Thymus (tissue), 14 donors: ENCODE measurements at places on chromosomes 1 and 21. TPM values are rescaled to one million over a fixed set of nuclear protein-coding genes. Genes with fewer than 3 reads are reported as not detected.

GRCh38 chr1:172398970-172399755 is 21.3 kb upstream of the C1orf105 start:
- no peak for DNase-seq

DNA sequence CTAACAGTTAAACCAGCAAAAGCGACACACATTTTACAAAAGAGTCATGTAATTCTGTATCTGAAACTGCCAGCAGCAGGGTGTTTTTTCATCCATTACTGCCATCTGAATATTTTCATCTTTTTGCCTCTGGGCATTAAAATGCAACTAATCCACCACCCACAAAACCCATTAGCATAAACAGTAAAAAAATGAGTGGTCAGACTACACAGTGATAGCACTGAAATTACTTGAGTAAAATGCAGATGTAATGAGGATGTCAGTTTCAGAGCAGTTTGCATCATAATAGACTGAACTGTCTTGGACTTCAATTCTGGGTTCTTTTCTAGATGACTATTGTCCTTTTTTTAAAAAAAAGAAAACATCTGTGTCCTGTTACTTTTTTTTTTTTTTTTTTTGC is 132.3 kb downstream of the GABPA start:
- no peak for DNase-seq

- no peak for DNase-seq
Observed at GRCh38 chr1:95168761-95169351, 51.7 kb downstream of the TLCD4 start.

DNA sequence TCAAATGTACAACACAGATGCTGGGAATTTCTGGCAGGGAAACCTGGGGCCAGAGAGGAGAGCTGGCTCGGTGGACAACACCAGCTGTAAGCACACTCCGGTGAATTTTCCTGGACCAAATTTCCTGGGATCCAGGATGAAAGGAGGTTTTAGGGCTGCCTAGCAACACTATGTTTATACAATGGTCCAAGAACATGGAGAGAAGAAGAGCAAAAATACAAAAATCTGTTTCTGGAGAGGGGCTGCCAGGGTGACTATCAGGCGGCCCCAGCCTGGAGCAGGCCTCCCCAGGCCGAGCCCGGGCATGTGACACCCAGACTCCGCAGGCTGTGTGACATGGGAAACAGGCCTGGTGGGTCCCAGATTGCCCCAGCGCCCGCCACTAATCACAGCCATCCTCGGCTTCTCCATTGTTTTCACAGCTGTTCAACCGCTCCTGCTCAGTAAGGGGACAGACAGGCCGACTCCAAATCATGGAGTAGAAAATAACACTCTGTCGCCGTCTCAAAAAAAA is 336.0 kb upstream of the NFIA start:
- DNase-seq, result no peak

- no peak for DNase-seq
Observed at GRCh38 chr1:87899746-87900145, 571.1 kb downstream of the LMO4 start.

- DNase-seq, result no peak
Observed at GRCh38 chr1:50129201-50129600, 20.5 kb downstream of the ELAVL4 start.

DNA sequence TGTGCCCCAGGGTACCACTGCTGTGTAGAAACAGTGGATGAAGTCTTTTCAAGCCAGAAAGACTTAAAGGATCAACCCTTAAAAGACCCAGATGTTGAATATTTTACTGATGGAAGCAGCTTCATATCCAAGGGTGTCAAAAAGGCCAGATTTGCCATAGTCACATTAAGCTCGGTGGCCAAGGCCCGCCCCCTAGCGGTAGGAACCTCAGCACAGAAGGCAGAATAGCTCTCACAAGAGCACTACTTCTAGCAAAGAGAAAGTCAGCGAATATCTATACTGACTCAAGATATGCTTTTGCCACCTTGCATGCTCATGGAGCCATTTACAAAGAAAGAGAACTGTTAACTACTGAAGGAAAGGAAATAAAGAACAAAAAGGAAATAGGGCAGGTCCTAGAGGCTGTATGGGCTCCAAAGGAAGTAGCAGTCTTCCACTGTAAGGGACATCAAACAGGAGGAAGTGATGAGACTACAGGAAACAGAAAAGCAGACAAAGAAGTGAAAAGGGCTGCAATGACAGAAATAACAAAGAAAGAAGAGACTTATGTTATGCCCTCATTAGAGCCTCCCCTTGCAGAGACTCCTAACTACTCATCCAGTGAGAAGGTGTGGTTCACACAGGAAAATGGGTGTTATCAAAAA is 90.5 kb downstream of the LIPI start:
- DNase-seq, result no peak

GRCh38 chr21:32735524-32735923 is 7.7 kb upstream of the SYNJ1 start:
- no peak for DNase-seq

- DNase-seq, result no peak
Observed at GRCh38 chr1:90336552-90337324, 341.8 kb downstream of the ZNF326 start.

- DNase-seq, result no peak
Observed at GRCh38 chr1:243974451-243975292, 76.4 kb upstream of the ZBTB18 start.

MAB21L3 gene
- 0.14 TPM for total RNA-seq

DNA sequence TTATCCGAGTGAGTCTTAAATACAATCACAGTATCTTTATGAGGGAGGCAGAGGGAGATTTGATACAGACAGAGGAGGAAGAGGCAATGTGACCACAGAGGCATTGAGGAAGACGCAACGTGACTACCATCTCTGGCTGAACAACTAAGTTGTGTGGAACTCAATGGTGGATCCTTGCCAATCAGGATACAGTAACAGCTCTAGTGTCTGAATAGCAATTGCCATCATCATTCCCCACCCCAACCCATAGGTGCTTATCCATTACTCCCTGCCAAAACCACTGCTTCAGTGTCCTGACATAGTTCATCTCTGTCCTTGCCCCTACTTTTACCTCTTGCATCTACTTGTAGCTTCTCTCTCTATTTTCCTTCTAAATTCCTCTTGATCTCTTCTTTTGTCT is 20.5 kb upstream of the RHBDL2 start:
- DNase-seq, result no peak

GRCh38 chr1:64421377-64421776 is 48.6 kb upstream of the CACHD1 start:
- no peak for DNase-seq

GRCh38 chr1:232951180-232951579 is 769 bp downstream of the NTPCR start:
- DNase-seq, result no peak

DNA sequence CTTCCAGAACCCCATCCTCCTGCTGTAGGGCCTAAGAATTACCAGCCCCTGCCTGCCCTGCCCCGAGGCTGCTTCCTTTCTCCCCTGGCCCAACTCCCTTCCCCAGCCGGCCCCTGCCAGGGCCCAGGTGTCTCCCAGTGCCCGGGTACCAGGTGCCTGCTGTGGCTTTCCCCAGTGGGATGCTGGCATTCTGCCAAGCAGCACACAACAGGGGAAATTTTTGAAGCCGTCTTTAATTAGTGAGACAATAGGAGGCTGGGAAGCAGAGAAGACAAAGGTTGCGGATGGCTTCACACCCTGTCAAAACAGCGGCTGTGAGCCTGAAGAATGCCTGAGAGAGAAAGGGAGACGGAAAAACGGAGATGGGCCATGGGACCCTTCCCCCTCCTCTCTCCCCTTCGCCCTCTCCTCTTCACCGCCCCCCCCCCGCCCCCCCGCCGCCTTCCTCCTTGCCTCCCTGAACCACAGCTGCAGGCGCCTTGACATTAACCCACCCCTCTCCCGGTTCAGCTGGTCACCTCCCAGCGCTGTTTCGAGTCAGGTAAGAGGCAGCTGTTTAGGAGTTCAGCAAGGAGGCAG is 33.6 kb downstream of the LRRN2 start:
- DNase-seq, result no peak

GRCh38 chr1:91564888-91565701 is 64.4 kb downstream of the CDC7 start:
- no peak for DNase-seq

GRCh38 chr1:201775380-201775779 is 53.6 kb upstream of the IPO9 start:
- DNase-seq, result no peak

DNA sequence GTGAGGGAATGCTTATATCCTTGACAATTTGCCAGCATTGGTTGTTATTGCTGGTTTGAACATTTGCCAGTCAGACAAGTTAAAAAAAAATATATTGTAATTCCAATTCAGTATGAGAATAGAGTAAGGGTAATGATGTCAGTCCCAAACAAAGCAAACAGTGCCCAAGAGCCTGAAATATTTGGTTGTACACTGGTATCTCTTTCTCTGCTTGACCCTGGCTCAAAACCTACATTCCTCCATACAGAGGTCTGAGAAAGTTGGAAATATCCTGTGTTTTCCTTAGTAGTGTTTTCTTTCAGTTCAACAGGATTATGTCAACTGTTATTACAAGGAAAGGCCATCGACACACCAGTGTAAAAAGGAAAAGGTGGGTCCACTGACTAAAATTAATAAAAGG is 145.6 kb downstream of the MRPL39 start:
- no peak for DNase-seq

DNAJB4 gene
- 17.8 TPM for total RNA-seq

FNBP1L gene
- total RNA-seq, result 8.9 TPM

FCGR3A gene
- total RNA-seq, result 9.0 TPM

DNA sequence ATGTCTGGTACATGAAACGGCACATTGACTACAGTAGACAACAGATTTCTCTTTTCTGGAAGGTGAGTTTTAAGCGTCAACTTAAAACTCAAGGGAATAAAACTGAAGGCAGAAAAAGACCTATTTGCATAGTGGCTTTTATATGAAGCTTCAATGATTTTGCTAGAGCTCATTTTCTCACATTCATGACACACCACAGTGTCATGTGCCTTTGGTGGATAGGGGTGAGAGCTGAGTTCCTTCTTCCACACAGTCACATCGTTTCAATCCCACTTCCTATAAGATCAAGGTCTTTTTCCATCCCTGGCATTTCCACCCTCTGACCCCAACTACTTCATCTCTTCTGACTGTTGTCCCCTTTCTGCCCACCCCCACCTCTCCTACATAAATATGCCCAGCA is 31.0 kb downstream of the IL12RB2 start:
- no peak for DNase-seq

- DNase-seq, result no peak
Observed at GRCh38 chr1:100706856-100707255, 12.7 kb upstream of the VCAM1 start.

- DNase-seq, result no peak
Observed at GRCh38 chr1:14064649-14065442, 364.9 kb downstream of the PRDM2 start.

GPR52 gene
- total RNA-seq, result 0.52 TPM

CD2 gene
- 171 TPM for total RNA-seq

DNA sequence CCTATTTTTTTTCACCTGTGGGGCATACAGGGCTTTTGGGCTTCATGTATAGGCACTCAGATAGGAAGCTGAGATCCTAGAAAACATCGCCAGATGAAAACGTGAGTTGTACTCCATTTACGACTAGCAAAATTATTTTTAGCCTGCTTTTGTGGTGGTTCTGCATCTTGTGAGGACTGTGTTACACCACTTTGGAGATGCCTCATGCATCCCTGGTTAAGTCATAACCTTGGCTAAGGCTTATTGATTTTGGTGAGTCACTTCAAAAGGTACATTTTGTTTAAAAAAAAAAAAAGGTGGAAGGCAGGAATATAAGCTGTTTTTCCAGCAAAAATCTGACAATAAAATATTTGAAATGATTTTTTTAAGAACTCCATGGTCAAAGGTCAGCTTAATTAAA is 101.8 kb upstream of the OLFM3 start:
- DNase-seq, result no peak

- DNase-seq, result no peak
Observed at GRCh38 chr1:246208105-246208504, 299.0 kb downstream of the SMYD3 start.

DNA sequence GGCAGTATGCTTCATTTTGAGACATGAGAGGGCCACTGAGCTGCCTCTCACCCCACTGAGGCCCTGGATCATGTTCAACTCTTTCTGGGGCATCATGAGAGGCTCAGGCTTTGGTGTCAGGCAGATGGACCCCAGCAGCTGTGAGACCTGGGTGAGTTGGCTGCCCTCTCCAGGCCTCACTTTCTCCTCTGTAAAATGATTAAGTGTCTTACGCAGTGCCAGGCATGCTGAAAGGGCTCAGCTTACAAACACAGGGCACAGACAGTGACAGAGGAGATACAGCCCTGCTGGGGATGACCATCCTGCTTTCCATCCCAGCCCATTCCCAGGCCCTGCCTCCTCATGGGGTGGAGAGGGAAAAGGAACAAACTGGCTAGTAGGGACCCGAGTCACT is 387.4 kb downstream of the MATN1 start:
- no peak for DNase-seq

CCDC181 gene
- total RNA-seq, result 0.47 TPM

- DNase-seq, result peak; percentile 65
Observed at GRCh38 chr1:209755926-209756614, at the start of gene TRAF3IP3. TRAF3IP3 (plus strand) TSS chr1:209756053; CDS start chr1:209760040, 3,987 bp downstream.

- no peak for DNase-seq
Observed at GRCh38 chr1:86084998-86085397, 71.6 kb downstream of the COL24A1 start.

KRTAP19-3 gene
- total RNA-seq, result not detected

DNA sequence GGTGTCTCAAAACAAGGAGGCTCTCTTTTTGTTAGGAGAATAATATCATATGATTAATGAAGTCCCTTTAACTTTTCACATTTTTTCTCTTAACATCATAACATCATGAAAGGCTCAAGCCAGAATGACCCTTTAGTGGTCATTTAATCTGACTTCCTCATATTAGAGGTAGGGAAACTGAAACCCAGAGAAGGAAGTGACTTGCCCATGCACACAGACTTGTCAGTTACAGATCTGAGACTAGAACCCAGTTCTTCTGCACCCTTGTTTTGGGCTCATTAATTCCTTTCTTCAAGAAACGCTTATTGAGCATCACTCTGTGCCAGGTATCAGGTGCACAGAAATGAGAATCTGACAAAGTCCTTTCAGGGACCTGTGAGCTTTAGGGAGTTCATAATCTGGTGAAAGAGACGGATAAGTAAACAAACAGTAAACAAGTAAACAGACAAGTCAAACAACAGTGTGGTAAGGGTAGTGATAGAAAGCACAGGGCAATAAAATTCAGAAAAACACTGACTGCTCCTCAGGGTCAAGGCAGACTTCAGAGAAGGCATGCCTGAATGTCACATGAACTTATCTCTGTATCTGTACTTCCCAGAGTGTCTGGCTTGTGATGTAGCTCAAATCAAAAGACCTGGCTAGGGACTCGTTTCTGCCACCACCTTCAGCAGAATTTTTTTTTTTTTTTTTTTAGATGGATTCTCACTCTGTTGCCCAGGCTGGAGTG is 38.3 kb upstream of the OSBPL9 start:
- DNase-seq, result no peak

GRCh38 chr1:228781161-228781808 is 46.0 kb downstream of the RHOU start:
- DNase-seq, result no peak

ZNF648 gene
- under 0.01 TPM for total RNA-seq

GRCh38 chr1:228081578-228082213 is 812 bp upstream of the ARF1 start:
- DNase-seq, result no peak

PSEN2 gene
- total RNA-seq, result 4.3 TPM

GRCh38 chr1:156642265-156643048 is 540 bp downstream of the BCAN start:
- DNase-seq, result no peak

PDPN gene
- 5.4 TPM for total RNA-seq

NTRK1 gene
- 1.6 TPM for total RNA-seq

CYP4Z1 gene
- total RNA-seq, result 0.42 TPM
